Esophagus mucosa (tissue), 1 donor: ENCODE measurements at places on chromosomes 16 and 17. TPM values are rescaled to one million over a fixed set of nuclear protein-coding genes. Genes with fewer than 3 reads are reported as not detected.
A peak's percentile ranks its signal among the peaks of the same experiment; 100 is the strongest.

NEUROD2 gene
- not detected for total RNA-seq

PIK3R6 gene
- 0.16 TPM for total RNA-seq

DNA sequence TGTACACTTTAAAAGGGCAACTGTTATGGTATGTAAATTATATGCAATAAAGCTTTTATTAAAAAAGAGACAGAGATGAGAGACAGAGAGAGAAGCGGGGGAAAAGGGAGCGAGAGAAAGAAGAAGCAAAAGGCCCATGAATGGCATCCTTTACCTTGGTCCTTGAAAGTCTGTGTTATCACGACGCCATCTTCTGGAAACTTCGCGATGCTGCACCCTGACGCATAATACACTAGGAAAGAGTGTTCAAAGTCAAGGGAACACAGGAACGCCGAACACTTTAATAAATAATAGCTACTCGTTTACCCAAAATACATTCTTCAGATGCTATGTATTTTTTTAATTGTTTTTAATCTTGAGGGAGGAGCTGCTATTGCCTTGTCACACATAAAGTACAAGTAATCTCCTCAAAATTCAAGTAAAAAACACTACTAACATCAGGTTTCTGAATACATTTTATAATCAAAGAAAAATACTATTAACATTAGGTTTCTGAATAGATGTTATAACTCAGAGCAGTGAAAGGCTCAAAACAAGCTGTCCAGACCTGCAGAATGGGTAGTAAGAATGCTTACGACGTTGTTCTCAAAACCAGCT, 23.0 kb upstream of the SLC38A8 start:
- ATAC-seq, result peak; percentile 67

- ATAC-seq, result no peak
These were observed 2.5 kb upstream of the SRRM2 start for GRCh38 chr16:2749936-2750335.
